ENCODE measurements at places on chromosomes 2 and 18. TPM values are rescaled to one million over a fixed set of nuclear protein-coding genes. Genes with fewer than 3 reads are reported as not detected.

The RNASEH1 gene
- total RNA-seq, result 20.9 TPM

The ALPG gene
- not detected for total RNA-seq

GRCh38 chr2:127646487-127647241 is 711 bp downstream of the GPR17 start:
- DNase-seq, result no peak

The GKN2 gene
- total RNA-seq, result not detected

- no peak for DNase-seq
Observed at GRCh38 chr2:42962508-42962953, 170.1 kb upstream of the HAAO start.

The FABP1 gene
- total RNA-seq, result not detected

DNA sequence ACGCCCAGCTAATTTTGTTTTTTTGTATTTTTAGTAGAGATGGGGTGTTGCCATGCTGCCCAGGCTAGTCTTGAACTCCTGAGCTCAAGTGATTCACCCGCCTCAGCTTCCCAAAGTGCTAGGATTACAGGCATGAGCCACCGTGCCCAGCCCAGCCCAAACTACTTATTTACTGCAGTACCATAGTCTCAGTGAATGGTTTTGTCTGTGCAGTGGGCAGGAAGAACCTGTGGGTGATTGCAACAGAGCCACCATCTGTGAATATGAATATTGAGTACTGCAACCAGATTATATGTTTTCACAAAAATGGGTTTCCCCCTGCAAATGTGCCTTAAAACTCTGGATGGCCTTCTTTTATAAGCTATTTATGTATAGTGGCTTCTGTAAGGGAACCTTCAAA is 9.1 kb downstream of the MPPE1 start:
- DNase-seq, result no peak

DNA sequence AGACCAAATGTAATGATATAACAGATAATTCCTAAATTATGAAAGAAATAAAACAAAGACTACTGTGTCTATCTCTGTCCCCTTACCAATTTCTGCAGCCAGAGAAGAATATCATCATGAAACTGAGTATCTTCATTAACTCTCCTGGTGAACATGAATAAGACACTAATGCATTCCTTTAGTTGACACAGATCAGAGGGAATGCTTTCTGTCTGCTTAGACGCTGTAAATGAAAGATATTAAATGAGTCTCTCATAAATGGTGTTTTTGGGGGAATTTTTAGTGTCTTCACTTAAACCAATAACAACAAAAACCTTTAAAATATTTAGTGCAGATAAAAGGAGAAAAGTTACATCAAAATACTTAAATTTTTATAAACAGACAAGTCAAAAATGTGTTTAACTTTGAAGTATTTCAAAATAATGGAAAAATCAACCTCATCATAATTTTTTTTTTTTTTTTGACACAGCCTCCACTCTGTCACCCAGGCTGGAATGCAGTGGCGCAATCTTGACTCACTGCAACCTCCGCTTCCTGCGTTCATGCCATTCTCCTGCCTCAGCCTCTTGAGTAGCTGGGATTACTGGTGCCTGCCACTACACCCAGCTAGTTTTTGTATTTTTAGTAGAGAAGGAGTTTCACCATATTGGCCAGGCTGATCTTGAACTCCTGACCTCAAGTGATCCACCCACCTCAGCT is 16.0 kb downstream of the EPG5 start:
- no peak for DNase-seq

The PLA2R1 gene
- total RNA-seq, result 2.3 TPM

The IL36G gene
- not detected for total RNA-seq

GRCh38 chr2:120460511-120460910 is 114.6 kb downstream of the INHBB start:
- no peak for DNase-seq

The ADAM17 gene
- 13.1 TPM for total RNA-seq

GRCh38 chr2:230472621-230473018 is 56.6 kb downstream of the SP100 start:
- DNase-seq, result no peak

- no peak for DNase-seq
Observed at GRCh38 chr2:45439788-45440773, 171.0 kb downstream of the SRBD1 start.

- DNase-seq, result no peak
Observed at GRCh38 chr2:10473121-10473756, 25.1 kb upstream of the ODC1 start.

The BABAM2 gene
- 58.9 TPM for total RNA-seq

DNA sequence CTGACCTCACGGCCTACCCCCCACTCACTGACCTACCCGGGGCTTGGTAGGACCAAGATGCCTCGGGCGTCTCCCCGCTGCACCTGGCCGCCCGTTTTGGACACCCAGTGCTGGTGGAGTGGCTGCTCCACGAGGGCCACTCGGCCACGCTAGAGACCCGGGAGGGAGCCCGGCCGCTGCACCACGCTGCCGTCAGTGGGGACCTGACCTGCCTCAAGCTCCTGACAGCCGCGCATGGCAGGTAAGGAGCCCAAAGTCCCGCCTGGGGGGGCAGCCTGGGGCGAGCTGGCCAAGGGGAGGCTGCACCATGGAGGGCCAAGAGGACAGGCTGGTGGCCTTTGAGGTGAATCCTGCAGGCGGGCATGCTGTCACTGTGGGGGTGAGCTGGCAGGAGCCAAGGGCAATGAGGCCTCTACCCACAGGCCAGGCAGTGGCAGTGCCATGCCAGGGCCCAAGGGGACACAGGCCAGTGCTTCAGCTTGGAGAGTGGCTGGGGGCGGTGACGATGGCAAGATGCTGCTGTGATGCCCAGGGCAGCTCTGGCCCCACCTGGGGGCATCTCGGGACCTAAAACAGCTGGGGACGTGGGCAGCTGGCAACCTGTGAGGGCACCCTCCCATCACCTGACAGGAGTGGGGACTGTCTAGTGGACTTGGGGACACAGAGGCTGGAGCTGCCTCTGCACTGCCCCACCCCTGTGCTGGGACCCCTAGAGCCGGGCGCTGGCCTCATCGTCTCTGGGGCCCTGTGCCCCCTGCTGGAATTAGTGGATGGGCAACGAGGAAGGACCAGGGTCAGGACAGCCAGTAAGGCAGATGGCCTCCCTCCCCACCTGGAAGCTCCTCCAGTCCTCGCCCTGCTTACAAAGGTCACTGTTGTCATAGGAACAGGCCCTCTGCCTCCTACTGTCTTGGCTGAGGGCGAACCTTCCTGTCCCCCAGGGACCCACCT is 2.0 kb downstream of the ESPNL start:
- DNase-seq, result no peak

GRCh38 chr2:8999797-9000196 is 3.7 kb downstream of the MBOAT2 start:
- no peak for DNase-seq

DNA sequence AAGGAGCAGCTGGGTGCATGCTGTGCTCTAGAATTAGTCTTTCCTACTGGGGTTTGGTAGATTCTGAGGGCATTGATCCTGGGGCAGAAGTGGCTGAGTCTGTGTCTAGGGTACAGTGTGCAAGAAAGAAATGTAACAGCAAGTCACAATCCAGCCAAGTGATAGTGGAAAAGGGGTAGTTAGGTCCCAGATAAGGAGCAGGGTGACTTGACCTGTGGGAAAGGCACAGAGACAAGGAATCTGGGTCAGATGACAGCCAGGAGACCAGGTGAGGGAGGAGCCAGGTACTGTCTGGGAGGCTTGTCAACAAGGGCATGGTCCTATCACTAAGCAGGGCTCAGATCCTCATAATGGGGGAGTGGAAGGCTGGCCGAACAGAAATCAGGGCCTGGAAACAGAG is 8.1 kb downstream of the IL37 start:
- DNase-seq, result no peak

DNA sequence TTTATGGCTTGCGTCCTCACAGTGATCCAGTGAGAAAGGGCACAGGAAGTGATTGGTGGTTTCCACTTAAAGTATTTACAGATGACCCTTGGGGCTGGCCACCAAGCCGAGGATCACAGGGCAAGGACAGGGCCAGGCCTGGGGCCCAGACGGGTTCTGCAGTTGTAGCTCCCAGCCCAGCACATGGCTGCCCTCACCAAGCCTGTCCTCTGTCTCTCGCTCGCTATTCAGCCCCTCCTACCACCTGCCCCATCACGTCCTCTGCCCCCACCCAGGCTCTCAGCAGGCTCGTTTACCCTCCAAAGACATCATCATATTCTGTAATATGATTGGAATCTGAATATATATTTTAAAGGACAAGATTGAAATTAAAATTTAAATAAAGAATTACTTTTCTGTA is 246.0 kb downstream of the KLHL29 start:
- DNase-seq, result no peak

- DNase-seq, result no peak
Observed at GRCh38 chr2:138421315-138421970, 80.1 kb upstream of the SPOPL start.

The SLC9A4 gene
- total RNA-seq, result not detected

The IL18RAP gene
- 0.30 TPM for total RNA-seq

DNA sequence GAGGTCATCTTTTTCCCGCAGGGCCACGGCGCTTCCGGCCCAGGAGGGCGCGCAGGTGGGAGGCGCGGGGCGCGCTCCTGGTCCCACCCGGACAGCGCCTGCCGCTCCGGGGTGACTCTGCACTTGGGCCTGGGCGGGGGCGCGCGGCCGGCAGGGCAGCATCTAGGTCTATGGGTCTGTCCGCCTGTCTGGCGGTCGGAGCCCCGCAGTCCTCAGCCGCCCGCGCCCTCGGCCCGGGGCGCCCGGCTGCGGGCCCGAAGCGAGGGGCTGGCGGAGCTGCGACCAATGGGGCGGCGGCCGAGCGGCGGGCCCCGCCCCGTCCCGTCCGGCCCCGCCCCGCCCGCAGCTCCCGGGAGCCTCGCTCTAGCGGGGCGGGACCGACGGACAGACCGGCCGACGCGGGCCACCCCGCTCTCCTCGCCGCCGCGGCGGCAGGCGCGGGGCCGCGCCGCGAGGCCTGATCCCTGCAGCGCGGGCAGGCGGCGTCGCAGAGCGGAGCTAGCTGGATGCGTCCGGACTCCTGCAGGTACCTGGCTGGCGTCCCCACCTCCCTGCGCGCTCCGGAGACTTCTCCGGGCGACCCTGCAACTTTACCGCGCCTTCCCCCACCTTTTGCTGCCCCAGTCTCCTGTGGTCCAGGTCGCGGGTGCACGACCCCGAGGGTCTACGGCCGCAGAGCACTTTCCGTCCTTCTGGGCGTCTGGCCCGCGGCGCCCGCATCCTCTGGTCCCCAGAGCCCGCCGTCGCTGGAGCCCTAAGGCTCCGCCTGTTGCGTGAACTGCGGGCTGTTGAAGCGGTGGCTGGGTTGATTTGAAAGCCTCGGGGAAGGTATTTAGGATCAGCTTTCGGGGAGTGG is at the start of gene KCNS3:
TSS of gene KCNS3 (plus strand) at position 387 of the 856 bp plus-strand sequence. CDS start 52,342 bp downstream, outside the sequence.
- DNase-seq, result peak; percentile 49

DNA sequence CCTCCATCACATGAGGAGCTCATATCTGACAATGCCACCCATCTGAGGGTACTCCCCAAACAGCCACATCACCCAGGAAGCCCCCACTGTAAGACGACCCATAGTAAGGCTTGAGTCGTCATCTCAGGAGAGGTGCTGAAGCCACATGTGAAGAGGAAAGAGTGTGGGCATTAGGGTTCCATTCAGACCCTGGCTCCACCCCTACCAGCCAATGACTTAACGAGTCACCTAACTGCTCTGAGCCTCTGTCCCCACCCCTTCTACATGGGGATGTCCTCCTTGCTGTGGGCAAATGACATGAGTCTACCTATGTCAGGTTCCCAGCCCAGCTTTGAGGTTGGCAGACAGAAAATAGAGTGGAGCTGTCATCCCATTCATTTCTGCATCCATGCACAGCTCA is 46.3 kb downstream of the C1QL2 start:
- no peak for DNase-seq

The BIN1 gene
- total RNA-seq, result 15.8 TPM

DNA sequence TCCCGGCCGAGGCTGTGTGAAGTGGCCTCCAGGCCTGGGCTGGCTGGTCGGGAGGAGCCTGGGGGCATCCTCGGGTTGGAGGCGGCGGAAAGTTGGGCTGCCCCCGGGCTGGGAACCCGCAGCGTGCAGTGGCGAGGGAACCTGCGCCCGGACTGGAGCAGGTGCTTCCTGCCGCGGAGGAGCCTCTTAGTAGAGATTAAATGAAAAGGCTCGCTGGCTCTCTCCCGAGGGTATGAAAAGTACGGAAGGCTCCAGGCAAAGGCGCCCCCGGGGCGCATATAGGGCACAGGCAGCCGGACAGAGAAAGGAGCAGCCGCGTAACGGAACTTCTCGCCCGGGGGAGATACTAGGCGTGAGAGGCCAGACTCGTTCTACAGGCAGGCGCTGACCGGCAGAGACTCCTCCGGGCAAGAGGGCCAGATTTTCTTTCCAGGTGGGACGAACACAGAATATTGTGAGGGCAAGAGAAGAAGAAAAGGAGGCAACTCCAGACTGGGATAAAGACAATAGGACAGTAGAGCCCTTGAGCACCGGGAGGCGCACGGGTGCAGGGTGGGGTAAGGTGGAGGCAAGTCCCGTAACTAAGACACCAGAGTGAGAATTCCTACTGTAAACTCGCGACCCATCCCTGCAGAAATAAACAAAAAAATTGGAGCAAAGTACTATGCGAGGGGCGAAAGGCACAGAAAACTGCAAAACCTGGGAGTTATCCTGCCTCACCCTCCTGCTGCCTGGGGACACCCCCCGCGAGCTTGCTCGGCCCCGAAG is 816 bp downstream of the CDH2 start:
- peak; percentile 21 for DNase-seq

The ZNF521 gene
- total RNA-seq, result 10.3 TPM

DNA sequence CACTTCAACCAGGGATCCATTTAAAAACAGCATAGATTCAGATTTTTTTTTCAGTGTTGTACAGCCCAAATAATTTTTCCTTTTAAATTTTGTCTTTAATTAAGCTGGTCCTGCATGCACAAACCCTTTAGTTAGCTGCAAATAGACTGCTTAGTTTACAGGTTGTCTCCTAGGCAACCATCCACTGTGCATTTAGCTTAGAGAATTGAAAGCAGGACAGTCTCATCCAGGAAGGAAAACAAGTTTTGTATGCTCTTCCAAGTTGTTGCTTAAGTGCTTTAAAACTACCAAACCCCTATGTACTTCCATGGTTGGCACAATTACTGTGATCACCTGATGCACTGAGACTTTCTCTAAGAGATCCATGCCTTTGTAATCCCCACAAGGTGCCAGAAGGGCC is at the start of gene MAP3K19:
TSS of gene MAP3K19 (minus strand) at position 148 of the 400 bp plus-strand sequence. CDS start 22,800 bp downstream, outside the sequence.
- no peak for DNase-seq

- no peak for DNase-seq
Observed at GRCh38 chr2:146079216-146079615, 1559.3 kb upstream of the ZEB2 start.

The TMEM163 gene
- total RNA-seq, result 0.22 TPM

The ATIC gene
- total RNA-seq, result 47.1 TPM

GRCh38 chr18:59846814-59847490 is 52.8 kb upstream of the PMAIP1 start:
- no peak for DNase-seq

The ZSCAN30 gene
- total RNA-seq, result 13.3 TPM

The ZNF24 gene
- 44.5 TPM for total RNA-seq

- no peak for DNase-seq
Observed at GRCh38 chr2:126639276-126639675, 16.7 kb upstream of the GYPC start.

- no peak for DNase-seq
Observed at GRCh38 chr18:64803471-64803870, 654.6 kb upstream of the LINC00305 start.

The DYNAP gene
- not detected for total RNA-seq
